CD8-positive, alpha-beta memory T cell (primary cell): ENCODE measurements at places on chromosomes 1 and 21.

GRCh38 chr1:4021136-4021973 lies 121.3 kb upstream of the C1orf174 start:
- DNase-seq: no peak
- H3K27me3 ChIP-seq: no peaks in the 10 kb centered on the region
- H3K27ac ChIP-seq: no peak overlapping the region
- H3K36me3 ChIP-seq: no peaks in the 10 kb centered on the region
- H3K4me1 ChIP-seq: no peaks in the 10 kb centered on the region

GRCh38 chr1:84347932-84348555 lies 46.5 kb downstream of the SAMD13 start:
- no peak overlapping the region for H3K27ac ChIP-seq
- no peak for DNase-seq
- no peaks in the 10 kb centered on the region for H3K4me1 ChIP-seq
- no peaks in the 10 kb centered on the region for H3K27me3 ChIP-seq
- H3K36me3 ChIP-seq: no peaks in the 10 kb centered on the region
- no peak overlapping the region for H3K4me3 ChIP-seq

DNA sequence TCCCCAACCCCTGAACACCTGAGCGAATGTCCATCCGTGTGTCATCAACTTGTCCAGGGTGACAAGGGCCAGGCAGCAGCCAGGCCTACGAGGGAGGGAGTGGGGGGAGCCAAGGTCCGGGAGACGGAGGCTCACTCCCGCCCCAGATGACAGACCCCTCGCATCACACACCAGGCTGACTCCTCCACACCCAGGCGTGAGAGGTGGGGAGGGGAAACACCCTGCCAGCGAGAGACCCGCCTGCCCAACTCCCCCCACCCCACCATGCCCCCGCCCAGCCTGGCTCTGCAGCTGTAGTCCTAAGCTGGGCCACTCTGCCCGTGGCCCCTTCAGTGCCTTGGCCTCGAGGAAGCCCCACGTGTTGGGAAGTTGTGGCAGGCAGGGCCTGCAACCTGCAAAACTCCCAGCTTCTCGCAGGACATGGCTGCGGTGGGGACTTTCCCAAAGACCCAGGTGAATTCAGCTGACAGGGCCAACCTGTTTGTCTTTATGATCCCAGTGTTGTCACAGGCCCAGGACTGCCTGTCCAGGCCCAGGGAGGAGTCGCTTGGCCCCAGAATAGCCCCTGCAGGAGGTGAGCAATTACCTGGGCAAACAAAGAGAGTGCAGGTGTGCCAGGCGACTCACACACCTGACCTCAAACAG lies 62.9 kb downstream of the RIPK4 start:
- no peaks in the 10 kb centered on the region for H3K4me1 ChIP-seq
- H3K27ac ChIP-seq: no peak overlapping the region
- H3K36me3 ChIP-seq: no peaks in the 10 kb centered on the region

- no peak for DNase-seq
- H3K36me3 ChIP-seq: no peaks in the 10 kb centered on the region
- H3K4me1 ChIP-seq: no peaks in the 10 kb centered on the region
- no peak overlapping the region for H3K4me3 ChIP-seq
- no peak overlapping the region for H3K27ac ChIP-seq
These were observed 241.4 kb downstream of the HHIPL2 start for GRCh38 chr1:222306512-222306911.

DNA sequence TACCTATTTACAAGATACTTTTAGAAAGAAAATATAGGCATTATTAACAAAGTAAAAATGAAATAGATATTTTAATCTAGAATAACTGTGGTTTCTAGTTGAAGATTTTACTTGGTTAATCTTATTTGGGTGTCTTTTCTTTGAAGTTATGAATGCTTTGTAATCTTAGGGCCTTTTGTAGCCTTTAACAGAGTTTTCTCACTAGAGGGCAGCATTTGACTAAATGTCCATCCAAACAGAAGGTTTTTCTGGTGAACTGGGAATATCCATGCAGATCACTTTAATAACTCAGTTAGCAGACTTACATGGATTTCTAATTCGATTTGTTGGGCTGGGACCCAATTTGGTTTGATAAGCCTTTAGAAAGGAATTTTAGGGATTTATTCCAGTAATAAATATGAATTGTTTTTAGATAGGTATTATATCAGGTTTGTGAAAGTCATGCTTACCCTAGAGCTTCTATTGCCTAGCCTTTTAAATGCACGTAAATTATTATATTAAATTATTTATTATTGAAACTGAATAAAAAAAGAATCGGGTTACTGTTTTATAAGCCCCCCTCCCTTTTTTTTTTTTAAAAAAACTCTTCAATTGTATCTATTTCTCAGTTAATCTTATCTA lies 119.7 kb downstream of the ZNF326 start:
- peaks cover 3% of the 10 kb centered on the region for H3K27me3 ChIP-seq
- no peak overlapping the region for H3K27ac ChIP-seq
- no peaks in the 10 kb centered on the region for H3K36me3 ChIP-seq
- no peak overlapping the region for H3K4me3 ChIP-seq
- DNase-seq: no peak

DNA sequence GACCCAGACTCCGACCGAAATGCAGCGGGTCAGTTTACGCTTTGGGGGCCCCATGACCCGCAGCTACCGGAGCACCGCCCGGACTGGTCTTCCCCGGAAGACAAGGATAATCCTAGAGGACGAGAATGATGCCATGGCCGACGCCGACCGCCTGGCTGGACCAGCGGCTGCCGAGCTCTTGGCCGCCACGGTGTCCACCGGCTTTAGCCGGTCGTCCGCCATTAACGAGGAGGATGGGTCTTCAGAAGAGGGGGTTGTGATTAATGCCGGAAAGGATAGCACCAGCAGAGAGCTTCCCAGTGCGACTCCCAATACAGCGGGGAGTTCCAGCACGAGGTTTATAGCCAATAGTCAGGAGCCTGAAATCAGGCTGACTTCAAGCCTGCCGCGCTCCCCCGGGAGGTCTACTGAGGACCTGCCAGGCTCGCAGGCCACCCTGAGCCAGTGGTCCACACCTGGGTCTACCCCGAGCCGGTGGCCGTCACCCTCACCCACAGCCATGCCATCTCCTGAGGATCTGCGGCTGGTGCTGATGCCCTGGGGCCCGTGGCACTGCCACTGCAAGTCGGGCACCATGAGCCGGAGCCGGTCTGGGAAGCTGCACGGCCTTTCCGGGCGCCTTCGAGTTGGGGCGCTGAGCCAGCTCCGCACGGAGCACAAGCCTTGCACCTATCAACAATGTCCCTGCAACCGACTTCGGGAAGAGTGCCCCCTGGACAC lies 534 bp downstream of the C1orf56 start:
- H3K36me3 ChIP-seq: peaks cover 17% of the 10 kb centered on the region
- peak; percentile 63 for DNase-seq
- H3K4me3 ChIP-seq: peak overlapping the region; percentile 76
- peak overlapping the region; percentile 53 for H3K27ac ChIP-seq

GRCh38 chr1:15684042-15684461 lies at the start of gene PLEKHM2:
TSS of gene PLEKHM2 (plus strand) at chr1:15684320. CDS start at chr1:15684559, 239 bp downstream.
- H3K4me1 ChIP-seq: peaks cover 26% of the 10 kb centered on the region
- no peaks in the 10 kb centered on the region for H3K27me3 ChIP-seq
- no peaks in the 10 kb centered on the region for H3K36me3 ChIP-seq

DNA sequence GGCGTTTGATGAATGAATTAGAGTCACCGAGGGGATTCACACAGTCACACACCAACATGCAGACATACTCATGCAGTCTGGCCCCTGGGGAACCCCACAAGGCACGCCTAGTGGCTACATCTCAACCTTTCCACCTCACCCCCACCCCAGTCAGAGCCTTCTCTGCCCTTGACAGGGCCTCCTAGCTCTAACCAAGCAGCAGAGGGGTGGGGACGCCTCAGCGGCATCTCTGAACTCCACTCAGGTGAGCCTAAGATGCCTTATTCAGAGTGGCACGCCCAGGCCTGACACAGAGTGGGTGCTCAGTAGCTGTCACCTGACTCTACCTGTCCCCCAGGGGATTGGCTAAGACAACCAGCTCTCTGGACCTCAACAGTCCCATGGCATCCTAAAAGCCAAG lies 3.7 kb upstream of the SDC3 start:
- H3K4me1 ChIP-seq: peaks cover 15% of the 10 kb centered on the region
- no peak for DNase-seq
- H3K36me3 ChIP-seq: no peaks in the 10 kb centered on the region

DNA sequence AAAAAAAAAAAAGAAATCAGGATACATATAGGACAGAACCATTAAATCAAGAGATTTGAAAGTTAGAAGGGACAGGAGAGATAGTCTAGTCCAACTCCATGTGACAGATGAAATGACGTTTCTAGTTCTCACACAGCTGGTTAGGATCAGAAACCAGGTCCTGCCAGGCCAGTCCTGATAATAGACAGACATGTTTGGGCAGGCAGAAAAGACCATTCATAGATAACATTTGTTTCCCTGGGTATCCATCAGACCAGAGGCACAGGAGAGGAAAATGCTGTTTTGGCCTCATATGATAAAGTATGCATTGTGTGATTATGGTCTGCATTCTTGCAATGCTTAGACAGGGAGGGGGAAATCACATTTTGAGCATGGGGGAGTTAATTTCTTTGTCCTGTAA lies 29.3 kb downstream of the ZBTB8B start:
- no peaks in the 10 kb centered on the region for H3K36me3 ChIP-seq
- H3K4me3 ChIP-seq: no peak overlapping the region
- no peaks in the 10 kb centered on the region for H3K4me1 ChIP-seq
- H3K27me3 ChIP-seq: peaks cover 9% of the 10 kb centered on the region
- DNase-seq: no peak
- H3K27ac ChIP-seq: no peak overlapping the region

GRCh38 chr1:245462161-245462560 lies 307.4 kb downstream of the KIF26B start:
- H3K36me3 ChIP-seq: no peaks in the 10 kb centered on the region
- no peaks in the 10 kb centered on the region for H3K27me3 ChIP-seq
- H3K4me1 ChIP-seq: no peaks in the 10 kb centered on the region
- H3K27ac ChIP-seq: no peak overlapping the region
- H3K4me3 ChIP-seq: no peak overlapping the region

- H3K36me3 ChIP-seq: no peaks in the 10 kb centered on the region
- no peak overlapping the region for H3K4me3 ChIP-seq
- H3K27ac ChIP-seq: no peak overlapping the region
- H3K27me3 ChIP-seq: peaks cover 2% of the 10 kb centered on the region
- no peak for DNase-seq
- H3K4me1 ChIP-seq: no peaks in the 10 kb centered on the region
These were observed 3.9 kb upstream of the POU3F1 start for GRCh38 chr1:38050397-38051078.

DNA sequence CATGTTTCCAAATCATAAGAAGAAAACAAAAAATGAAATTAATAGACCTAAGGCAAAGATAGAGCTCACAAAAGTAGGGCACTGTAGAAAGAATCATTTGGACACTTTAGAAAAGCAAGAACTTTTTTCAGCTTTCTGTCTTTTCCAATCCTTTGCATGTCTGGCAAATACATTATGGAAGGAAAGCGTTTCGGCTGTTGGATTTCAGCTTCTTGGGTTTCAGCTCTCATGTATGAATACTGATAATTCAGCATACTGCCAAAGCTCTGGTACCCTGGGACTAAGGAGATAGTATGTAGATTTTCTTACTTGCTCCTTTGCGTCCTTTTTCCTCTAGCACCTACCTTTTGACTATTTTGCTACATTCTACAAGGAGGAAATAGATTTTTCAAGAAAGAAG lies 375.9 kb downstream of the BRINP3 start:
- H3K4me3 ChIP-seq: no peak overlapping the region
- H3K27me3 ChIP-seq: no peaks in the 10 kb centered on the region
- no peak for DNase-seq
- H3K27ac ChIP-seq: no peak overlapping the region
- no peaks in the 10 kb centered on the region for H3K4me1 ChIP-seq
- no peaks in the 10 kb centered on the region for H3K36me3 ChIP-seq

- H3K4me3 ChIP-seq: no peak overlapping the region
- DNase-seq: no peak
- no peak overlapping the region for H3K27ac ChIP-seq
- H3K36me3 ChIP-seq: no peaks in the 10 kb centered on the region
These were observed 40.3 kb downstream of the CFHR5 start for GRCh38 chr1:197017558-197018146.

GRCh38 chr1:41846625-41847405 lies 71.9 kb downstream of the HIVEP3 start:
- no peaks in the 10 kb centered on the region for H3K27me3 ChIP-seq
- no peak overlapping the region for H3K27ac ChIP-seq
- H3K4me3 ChIP-seq: no peak overlapping the region

GRCh38 chr1:237032029-237032428 lies 10.0 kb upstream of the RYR2 start:
- H3K4me1 ChIP-seq: no peaks in the 10 kb centered on the region
- H3K4me3 ChIP-seq: no peak overlapping the region
- peaks cover 3% of the 10 kb centered on the region for H3K27me3 ChIP-seq

DNA sequence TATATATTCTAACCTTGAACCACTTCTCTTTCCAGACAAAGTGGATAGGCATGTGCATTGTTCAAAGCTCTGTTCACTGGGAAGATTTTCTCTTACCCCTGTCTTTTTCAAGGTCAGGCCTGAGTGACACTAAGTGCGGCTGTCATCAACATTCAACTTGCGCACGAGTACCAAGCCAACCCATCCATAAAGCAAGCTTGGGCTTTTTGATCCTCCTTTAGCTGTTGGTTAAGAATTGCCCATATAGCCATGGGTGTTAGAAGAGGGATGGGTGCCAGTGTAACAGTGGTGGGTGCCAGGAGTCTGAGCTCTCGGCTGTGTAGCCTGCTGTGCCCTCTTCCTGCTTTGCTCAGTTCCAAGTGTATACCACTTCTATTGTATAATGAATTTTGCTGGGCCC lies 136.1 kb downstream of the GLUL start:
- no peak for DNase-seq
- H3K36me3 ChIP-seq: no peaks in the 10 kb centered on the region
- H3K27me3 ChIP-seq: no peaks in the 10 kb centered on the region
- peaks cover 19% of the 10 kb centered on the region for H3K4me1 ChIP-seq
- H3K27ac ChIP-seq: no peak overlapping the region
- H3K4me3 ChIP-seq: no peak overlapping the region

DNA sequence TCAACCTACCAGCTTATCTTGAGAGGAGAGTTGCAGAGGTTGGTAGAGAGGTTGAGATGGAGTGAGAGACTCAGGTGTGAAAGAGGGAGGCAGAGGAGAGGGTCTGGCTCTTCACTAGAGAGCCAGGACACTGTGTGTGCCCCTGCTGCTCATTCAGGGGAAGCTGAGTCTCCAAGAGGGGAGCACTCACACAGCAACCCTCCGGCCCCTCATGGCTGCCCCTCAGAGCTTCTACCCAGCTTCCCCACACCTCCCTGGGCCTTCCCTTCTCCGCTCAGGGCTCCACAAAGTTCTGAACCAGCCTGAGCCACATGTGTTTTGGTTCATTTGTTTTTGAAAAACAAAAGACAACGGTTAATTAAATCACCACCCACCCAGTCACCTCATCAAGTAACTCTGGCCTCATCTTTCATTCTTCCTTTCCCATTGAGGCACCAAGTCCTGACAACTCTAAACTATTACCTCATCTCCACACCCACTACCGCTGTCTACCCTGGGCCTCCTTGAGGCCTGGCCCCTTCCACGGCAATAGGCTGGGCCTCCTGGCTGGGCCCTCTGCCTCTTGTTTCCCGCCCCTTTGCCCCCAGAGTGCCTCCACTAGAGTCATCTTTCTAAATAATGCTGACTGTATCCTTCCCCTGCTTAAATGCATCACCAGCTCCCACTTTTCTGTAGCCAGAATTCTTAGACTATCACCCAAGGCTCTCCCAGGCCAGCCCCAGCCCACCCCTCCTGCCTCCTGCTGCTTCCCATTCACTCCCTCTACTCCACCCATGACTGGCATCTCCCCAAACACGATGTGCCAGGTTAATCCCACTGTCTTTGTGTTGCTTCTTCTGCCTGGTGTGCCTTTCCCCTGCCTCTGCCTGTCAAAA lies 33.0 kb downstream of the TNNT2 start:
- DNase-seq: no peak
- no peaks in the 10 kb centered on the region for H3K36me3 ChIP-seq
- no peak overlapping the region for H3K4me3 ChIP-seq

- H3K27me3 ChIP-seq: no peaks in the 10 kb centered on the region
- H3K4me1 ChIP-seq: no peaks in the 10 kb centered on the region
- no peaks in the 10 kb centered on the region for H3K36me3 ChIP-seq
These were observed 213.7 kb downstream of the KCNH1 start for GRCh38 chr1:210920258-210920657.
